NK-92 treated with Interleukin-12 subunit alpha and Interleukin-12 subunit beta, amount 100 ng/mL, for 24 hours (cell line): ENCODE measurements at places on chromosomes 5 and 9.

DNA sequence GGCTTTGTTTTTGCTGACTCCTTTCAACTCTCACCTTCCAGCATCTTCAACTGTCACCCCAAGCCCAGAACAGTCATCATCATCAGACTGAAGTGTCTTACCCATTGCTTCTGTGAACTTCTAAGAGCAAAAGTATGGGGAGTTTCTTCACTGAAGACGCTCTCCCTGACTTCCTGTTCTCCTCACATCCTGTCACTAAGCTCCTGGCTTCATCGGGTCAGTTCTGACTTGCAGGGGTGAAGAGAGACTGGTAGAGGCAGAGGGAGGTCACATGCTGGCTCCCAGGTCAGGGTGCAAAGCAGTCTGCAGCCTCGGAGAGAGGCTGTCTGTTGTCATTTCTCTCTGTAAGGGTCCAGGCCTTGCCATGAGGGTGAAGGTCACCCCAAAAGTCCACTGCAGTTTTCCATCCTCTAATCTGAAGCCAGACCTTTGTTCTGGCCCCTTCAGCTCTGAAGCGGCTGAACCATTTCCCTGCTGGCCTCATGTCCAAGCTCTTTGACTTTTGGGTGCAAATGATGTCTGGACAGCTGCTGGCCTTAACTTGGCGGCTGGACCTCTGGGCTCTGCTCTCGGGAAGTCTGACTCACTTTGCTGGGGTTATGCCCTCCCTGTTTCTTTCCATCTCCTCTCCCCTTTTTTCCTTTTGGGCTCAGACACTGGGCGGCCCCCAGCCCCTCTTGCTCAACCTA, 305.0 kb downstream of the RAB3C start:
- DNase-seq, result no peak

DNA sequence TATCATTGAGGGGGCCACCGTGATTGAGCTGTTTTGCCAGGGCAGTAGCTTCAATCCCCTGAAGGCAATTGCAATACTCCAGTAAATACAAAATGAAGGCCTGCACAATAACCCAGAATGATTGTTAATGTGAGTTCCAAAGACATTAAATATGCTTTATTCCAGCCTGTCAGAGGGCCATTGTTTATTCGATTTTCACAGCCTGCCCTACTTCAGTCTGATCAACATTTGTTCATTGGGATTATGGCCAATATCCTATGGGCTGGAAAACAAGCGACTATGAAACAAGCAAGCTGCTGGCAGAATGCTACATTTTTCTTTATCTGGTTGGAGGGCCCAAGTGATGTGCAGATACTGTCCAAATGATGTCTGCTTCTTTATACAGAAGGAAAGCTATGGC, 543.1 kb downstream of the TLE1 start:
- DNase-seq, result no peak

DNA sequence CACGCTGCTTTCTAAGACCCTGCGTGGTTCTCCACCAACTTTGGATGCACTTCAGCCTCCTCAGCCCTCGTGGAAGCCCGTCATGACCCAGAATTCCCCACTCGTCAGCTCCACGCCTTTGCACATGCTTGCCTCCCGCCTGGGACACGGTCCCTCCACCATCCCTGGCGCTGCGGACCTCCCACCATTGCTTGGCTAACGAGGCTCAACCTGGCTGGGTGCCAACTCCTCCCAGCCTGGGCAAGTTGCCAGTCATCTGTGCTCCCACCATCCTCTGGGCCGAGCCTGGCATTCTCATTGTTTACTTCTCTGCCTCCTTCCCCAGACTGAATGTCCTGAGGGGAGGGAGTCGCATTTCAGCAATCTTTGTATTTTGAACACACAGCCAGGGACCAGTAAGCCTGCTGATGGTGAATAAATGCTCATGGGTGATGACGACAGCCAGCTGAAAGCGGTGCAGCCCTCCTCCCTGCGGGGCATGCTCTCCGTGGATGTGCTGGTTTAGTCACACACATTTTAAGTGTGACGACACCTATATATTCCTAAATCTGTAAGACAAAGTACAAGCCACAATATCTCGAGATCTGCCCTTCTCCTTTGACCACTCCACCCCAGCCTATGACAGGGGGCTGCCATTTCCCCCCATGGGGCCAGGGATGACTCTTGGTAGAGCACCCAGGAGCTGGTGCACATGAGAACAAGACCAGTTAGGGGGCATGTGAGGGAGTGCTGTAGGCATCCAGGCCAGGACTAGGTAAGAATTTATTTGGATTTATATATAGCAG, 37.6 kb downstream of the ANKRD33B start:
- no peak for DNase-seq

GRCh38 chr9:109828254-109828653, 48.3 kb downstream of the PALM2AKAP2 start:
- no peak for DNase-seq

- no peak for DNase-seq
Observed at GRCh38 chr5:81426359-81427030, 32.6 kb upstream of the ACOT12 start.

GRCh38 chr5:7493081-7493480, 97.1 kb downstream of the ADCY2 start:
- no peak for DNase-seq

DNA sequence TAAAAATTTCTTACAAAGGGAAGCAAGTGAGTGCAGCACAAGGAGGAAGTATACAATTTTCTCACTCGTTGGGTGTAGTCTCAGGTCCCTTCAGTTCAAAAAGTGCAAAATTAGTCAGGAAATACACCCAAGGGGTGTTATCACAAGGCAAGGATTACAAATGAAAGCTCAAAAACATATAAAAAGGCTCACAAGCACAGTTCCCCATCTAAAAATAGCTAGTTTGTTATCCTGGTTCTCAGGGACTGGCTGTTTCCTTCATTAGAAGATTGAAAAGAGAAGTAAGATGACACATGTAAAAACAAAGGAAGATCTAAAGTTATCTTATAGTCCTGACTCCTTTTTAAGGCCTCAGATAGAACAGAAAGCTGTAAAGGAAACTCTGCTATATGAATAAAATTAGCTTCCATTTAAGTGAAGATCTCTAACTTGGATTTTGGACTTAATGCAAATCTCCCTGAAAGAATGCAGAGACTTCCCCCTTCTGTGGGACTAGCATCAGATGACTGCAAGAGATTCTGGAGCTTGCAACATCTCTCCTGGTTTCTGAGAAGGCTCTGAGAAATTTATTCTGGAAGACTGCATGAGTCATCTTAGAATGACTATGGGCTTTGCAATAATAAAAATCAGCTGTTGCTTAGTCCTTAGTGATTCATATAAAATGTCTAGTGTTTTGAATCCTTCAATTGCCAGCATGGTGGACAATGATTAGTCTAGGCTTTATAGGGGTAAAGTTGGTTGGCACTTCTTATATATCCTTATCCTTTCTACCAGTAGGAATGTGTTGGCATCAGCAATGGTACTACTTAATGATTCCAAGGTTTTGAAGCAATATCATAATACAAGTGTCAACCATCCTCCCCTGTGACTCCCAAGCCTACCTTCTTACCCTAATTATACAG, 25.4 kb downstream of the DAB2 start:
- DNase-seq, result no peak

DNA sequence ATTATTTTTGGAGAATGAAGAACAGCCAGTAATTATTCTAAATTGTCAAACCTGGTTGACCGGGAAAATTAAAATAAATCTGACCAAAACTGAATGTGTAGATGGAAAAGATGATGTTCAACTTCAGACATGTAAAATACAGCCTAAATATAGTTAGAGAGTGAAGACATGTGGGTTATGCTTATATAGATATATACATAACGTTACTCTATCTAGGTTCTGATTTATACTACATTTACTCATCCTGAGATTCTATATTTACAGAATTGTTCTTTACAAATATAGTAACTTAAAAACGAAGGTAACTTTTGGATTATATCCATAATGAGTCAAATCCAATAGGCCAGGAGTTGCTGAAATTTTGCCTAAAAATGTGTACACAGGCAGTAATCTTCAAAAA, 20.8 kb upstream of the THG1L start:
- no peak for DNase-seq
